H1 (cell line): ENCODE measurements at places on chromosomes 7 and 10.

DNA sequence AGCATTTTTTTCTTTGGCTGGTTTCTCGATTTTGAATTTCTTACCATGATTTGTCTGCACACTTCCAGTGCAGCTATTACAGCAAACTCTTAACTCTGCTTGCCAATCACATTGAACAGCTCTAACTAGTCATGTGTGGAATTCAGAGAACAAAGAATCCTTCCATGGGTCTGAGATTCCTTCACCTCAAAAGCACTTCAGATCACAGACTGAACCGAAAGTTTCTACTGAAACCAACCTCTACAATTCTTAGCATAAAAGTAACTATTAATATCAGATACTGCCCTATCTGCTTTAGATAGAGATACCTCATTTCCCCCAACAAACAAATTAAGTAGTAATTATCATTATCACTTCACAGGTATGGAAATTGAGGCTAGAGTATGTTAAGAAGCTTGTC is 56.5 kb upstream of the SP4 start:
- H3K36me3 ChIP-seq, result no peaks in the 10 kb centered on the region
- H3K4me1 ChIP-seq, result no peaks in the 10 kb centered on the region; the same call in 1 of the 2 replicates

DNA sequence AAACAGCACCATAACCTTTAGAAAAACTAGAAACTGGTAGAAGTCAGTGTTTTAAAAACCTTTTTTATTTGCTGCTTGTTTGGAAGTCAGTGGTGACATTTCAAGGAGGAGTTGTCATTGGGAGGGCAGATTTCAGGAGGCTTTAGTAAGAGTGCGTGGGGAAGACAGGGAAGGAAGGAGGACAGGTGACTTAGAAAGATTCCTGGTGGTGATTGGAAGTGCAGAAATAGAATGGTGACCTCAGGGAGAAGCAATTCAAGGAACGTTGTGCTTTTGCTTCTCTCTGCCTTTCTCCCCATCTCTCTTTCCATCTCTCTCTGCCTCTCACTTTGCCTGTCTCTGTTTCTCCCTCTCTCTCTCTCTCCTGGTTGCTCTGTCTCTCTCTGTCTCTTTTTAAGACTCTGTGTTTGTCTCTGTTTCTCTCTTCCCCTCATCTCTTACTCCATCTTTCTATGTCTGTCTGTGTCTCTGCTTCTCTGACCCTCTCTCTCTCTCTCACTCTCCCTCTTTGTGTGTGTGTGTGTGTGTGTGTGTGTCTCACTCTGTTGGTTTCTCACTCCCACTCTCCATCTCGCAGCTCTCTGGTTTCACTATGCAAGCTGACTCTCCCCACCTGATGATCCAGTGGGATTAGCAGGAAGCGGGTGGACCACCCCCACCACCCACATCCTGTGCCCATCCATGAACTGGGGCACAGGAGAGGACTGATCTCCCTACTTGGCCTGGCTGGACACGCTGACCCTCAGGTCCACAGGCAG is 10.9 kb upstream of the PFKP start:
- H3K27ac ChIP-seq, result no peak overlapping the region; the same call in 1 of the 2 replicates
- DNase-seq, result no peak
- no peak overlapping the region for H3K4me3 ChIP-seq
- no peaks in the 10 kb centered on the region for H3K27me3 ChIP-seq

GRCh38 chr7:26199301-26200037 is 1.1 kb downstream of the HNRNPA2B1 start:
- peak overlapping the region; percentile 99 for H3K27ac ChIP-seq
- H3K36me3 ChIP-seq, result peaks cover 37% of the 10 kb centered on the region
- peaks cover 2% of the 10 kb centered on the region; the same call in 1 of the 2 replicates for H3K4me1 ChIP-seq
- H3K4me3 ChIP-seq, result peak overlapping the region; percentile 99
- DNase-seq, result no peak

- no peak overlapping the region for H3K27ac ChIP-seq
- no peak overlapping the region for H3K4me3 ChIP-seq
- DNase-seq, result no peak
- H3K4me1 ChIP-seq, result no peaks in the 10 kb centered on the region
- H3K36me3 ChIP-seq, result no peaks in the 10 kb centered on the region
- H3K27me3 ChIP-seq, result no peaks in the 10 kb centered on the region
Measured at GRCh38 chr10:71246591-71247413, 34.4 kb downstream of the UNC5B start.

GRCh38 chr7:47893238-47893637 is 55.0 kb downstream of the PKD1L1 start:
- H3K27me3 ChIP-seq, result 0 out of 2 replicates have a peak, but pooled peaks cover 3% of the 10 kb centered on the region
- 0 out of 2 replicates have a peak, but pooled peaks cover 2% of the 10 kb centered on the region for H3K4me1 ChIP-seq
- DNase-seq, result peak; percentile 84
- no peaks in the 10 kb centered on the region for H3K36me3 ChIP-seq

DNA sequence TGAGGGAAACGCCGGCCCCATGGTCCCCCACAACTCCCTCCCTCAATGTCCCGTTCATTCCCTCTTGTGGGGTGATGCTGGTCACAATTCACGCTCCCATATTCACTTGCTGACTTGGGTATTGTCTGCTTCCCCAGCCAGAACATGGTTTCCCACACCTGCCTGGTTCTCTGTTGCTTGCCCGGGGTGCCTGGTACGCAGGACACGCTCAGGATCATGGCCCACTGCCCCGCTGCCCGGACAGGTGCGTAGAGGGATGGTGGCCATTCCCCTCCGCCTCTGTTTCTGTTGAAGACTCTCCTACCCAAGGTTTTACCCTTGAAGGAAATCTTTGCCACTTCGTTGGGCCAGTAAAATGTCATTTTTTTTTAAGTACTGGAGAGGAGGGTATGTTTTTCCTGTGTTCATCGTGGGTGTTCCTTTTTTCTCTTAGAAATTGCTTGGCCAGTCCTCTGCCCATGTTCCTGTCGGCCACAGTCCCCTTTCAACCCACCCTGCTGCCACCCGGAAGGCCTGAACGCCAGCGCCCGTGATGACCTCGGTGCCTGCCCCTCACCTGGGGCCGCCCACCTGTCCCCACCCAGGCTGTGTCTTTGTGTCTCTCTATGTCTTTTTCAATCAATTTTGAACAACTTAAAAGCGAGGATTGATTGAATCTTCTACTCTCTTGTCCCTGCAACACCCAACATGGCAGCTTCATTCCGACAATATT is 38.2 kb downstream of the FOXL3 start:
- no peak overlapping the region for H3K4me3 ChIP-seq
- no peak for DNase-seq
- H3K4me1 ChIP-seq, result 0 out of 2 replicates have a peak, but pooled peaks cover 3% of the 10 kb centered on the region
- H3K27me3 ChIP-seq, result no peaks in the 10 kb centered on the region
- no peaks in the 10 kb centered on the region for H3K36me3 ChIP-seq
- H3K27ac ChIP-seq, result no peak overlapping the region

DNA sequence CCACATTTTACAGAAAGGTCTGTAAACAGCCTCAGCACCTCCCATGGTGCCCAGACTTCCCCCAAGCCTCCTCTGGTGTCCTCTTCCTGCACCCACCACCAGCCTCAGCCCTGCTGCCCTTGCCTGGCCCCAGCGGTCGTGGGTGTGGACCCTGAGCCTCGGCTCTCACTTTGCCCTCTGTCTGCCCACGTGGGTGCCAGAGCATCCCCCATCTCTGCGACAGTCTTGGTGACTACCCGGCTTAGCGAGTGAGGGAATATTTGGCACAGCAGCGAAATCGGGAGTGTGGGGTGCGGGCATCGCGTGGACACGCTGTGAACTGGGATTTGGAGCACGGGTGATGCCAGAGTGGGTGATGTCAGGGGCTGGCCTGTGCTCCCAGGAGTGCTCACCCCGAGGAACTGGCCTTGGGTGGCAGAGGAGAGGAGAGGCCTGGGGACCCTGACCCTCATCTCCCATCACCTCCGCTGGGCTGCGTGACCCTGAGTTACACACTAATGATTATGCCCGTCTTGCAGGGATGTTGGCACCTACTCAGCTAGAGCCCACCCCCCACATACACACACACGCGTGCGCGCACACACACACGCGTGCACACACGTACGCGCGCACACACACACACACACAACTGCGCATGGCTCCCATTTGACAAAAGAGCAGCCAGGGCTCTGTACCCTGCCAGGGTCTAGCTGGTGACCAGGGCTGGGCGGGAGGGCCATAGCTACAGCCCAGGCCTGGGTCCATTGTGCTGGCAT is 8.7 kb downstream of the ELFN1 start:
- H3K27me3 ChIP-seq, result no peaks in the 10 kb centered on the region
- no peak for DNase-seq
- H3K4me1 ChIP-seq, result no peaks in the 10 kb centered on the region; the same call in 1 of the 2 replicates
- no peak overlapping the region for H3K27ac ChIP-seq

DNA sequence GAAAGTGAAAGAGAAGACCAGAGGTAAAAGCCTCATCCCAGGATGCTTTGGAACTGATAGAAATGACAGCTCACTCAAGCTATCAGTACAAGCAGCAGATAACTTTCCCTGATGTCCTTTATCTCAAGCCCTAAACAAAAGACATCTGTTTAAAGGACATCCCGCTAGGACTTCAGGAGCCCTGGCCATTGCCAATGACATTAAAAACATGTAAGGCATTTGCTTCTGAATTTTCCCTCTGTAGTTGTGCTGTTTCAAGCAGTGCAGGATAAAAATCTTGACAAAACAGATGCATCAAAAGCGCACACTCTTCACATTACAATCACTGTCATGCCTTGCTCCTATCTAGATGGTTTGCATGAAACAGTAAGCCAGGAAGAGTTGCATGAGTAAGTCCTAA is 159.8 kb downstream of the AOAH start:
- no peaks in the 10 kb centered on the region; the same call in 1 of the 2 replicates for H3K4me1 ChIP-seq
- no peak overlapping the region for H3K27ac ChIP-seq
- H3K4me3 ChIP-seq, result no peak overlapping the region
- no peaks in the 10 kb centered on the region for H3K27me3 ChIP-seq

- H3K27me3 ChIP-seq, result no peaks in the 10 kb centered on the region
- H3K4me3 ChIP-seq, result no peak overlapping the region
Measured at GRCh38 chr7:2138146-2138765, 94.5 kb downstream of the MAD1L1 start.

DNA sequence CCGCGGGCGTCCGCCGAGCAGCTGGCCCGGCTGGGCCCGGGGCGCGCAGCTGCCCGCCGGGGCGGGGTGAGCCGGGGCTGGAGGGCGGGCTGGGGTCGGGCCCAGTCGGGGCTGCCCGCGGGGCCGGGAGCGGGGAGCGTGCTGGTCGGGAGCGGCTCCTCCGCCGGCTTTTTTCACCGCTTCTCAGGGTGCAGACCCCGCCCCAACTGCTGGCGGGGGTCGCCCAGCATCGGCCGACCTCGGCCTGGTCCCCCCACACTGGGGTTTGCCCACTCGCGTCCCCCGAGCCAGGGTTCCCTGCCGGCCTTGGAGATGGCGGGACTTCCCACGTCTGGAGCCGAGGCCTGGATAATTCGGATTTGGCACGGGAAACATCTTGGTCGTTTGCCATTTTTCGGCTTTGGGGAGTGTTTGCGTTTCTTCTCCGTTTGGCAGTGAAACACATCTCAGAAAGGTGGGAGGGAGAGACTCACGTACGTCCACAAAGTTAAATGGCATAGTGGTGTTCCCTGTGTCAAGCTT is 432 bp downstream of the TMEM248 start:
- DNase-seq, result peak; percentile 63
- H3K4me3 ChIP-seq, result peak overlapping the region; percentile 58
- no peaks in the 10 kb centered on the region for H3K4me1 ChIP-seq
- peaks cover 6% of the 10 kb centered on the region for H3K36me3 ChIP-seq

- H3K4me3 ChIP-seq, result no peak overlapping the region
- no peak for DNase-seq
- H3K4me1 ChIP-seq, result no peaks in the 10 kb centered on the region
- H3K27me3 ChIP-seq, result no peaks in the 10 kb centered on the region
Measured at GRCh38 chr7:32126843-32127242, 56.6 kb upstream of the PDE1C start.

- no peaks in the 10 kb centered on the region for H3K27me3 ChIP-seq
- DNase-seq, result no peak
- H3K27ac ChIP-seq, result no peak overlapping the region
- H3K4me1 ChIP-seq, result no peaks in the 10 kb centered on the region
Measured at GRCh38 chr10:6892864-6893263, 312.8 kb upstream of the PRKCQ start.

- no peaks in the 10 kb centered on the region for H3K36me3 ChIP-seq
- peaks cover 4% of the 10 kb centered on the region; the same call in 1 of the 2 replicates for H3K4me1 ChIP-seq
- no peak for DNase-seq
- no peak overlapping the region for H3K4me3 ChIP-seq
Measured at GRCh38 chr10:78991187-78991586, 77.6 kb upstream of the ZMIZ1 start.

DNA sequence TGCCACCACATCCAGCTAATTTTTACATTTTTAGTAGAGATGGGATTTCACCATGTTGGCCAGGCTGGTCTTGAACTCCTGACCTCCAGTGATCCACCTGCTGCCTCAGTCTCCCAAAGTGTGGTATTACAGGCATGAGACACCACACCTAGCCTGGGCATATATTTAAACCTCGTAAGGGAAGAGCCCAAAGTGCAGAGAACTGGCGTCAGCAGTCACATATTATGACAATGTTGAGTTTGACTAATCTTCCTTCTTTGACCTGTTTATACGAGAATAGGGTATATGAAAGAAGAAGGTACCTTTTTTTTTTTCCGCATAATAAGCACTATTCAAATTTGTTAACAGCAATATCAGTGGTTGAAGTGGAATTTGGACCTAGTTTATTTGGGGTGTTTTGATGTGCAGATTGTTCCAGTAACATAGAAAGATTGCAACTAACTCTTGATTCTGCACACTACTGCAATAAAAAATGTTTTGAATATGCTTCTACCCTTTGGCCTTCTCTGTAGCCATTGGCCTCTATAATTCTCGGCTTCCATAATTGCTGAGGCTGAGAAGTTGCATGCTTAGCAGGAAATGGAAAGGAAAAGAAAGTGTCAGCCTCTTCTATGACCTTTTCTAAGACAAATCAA is 55.9 kb downstream of the MINPP1 start:
- no peak overlapping the region for H3K4me3 ChIP-seq
- H3K36me3 ChIP-seq, result no peaks in the 10 kb centered on the region
- no peaks in the 10 kb centered on the region for H3K27me3 ChIP-seq
- DNase-seq, result no peak
- no peak overlapping the region for H3K27ac ChIP-seq

DNA sequence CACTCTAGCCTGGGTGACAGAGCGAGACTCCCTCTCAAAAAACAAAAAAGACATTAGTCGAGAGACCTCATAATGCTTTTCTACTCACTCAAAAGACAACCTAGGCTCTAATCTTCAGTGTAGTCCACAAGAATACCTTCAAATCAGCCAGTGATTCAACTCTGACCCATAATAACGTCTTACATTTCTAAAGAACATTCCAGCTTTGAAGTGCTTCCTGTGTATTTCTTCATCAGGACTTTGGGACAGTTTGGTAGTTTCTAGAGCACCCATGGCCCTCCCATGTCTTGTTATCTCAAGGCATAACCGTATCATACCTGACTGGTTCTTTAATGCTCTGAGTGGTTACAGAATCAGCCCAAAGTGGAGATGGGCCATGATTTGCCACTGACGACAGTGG is 221.3 kb downstream of the SKIDA1 start:
- peaks cover 5% of the 10 kb centered on the region for H3K4me1 ChIP-seq
- H3K36me3 ChIP-seq, result no peaks in the 10 kb centered on the region
- no peak overlapping the region for H3K27ac ChIP-seq
- H3K27me3 ChIP-seq, result no peaks in the 10 kb centered on the region

DNA sequence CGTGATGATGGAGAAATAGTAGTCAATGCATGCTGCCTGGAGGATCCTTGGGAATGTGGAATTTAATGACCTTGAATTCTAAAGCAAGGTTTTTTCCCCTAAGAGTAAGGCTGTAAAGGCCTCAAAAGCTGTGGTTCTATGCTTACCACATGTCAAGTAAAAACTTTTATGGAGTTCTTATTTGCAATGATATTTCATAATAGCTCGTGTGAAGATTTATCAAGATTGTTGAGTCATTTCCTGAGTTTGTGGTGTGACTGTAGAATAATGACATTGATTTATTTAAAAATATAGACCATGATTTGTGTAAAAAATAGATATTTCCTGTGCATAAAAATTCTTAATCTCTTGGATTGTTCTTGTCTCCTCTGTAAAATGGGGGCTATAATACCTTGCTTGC is 67.5 kb upstream of the SORCS1 start:
- no peak for DNase-seq
- H3K4me3 ChIP-seq, result no peak overlapping the region
- H3K36me3 ChIP-seq, result no peaks in the 10 kb centered on the region
